Fibroblast of skin of scalp (primary cell): ENCODE measurements at places on chromosomes 6 and 20.

- no peak for DNase-seq
Observed at GRCh38 chr20:35020108-35020928, 64.7 kb downstream of the MYH7B start.

GRCh38 chr6:112680091-112680490, 333.0 kb downstream of the RFPL4B start:
- DNase-seq: peak; percentile 68

- DNase-seq: peak; percentile 94
Observed at GRCh38 chr6:45640081-45640491, 262.4 kb upstream of the SUPT3H start.

GRCh38 chr20:11686820-11687543, 230.7 kb upstream of the BTBD3 start:
- DNase-seq: peak; percentile 24

DNA sequence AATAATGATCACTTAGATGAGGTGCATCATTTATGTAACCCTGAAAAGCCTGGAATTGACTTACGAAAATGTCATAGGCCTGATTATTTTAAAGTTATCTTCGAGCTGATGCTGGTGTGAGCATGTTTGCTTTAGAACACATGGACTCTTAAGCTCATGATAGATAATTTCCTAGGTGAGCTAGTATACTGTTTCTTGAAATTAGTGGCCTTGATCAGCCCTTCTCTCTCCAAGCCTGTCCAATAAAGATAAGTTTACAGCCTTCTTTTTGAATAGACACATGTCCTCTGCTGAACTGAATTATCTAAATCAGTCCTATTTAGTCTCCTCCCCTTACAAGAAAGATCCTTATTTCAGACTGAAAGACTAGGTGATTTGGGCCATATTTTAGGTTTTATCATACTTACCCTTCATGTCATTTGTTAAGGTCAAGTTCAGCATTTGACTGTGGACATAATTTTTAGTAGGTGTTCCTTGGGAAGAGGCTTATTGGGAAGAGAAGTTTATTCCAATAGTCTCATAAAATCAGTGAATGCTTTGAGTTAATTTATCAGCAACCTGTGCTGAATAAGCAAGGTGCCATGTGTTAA, 15.3 kb downstream of the FOXO3 start:
- no peak for DNase-seq

- DNase-seq: peak; percentile 29
Observed at GRCh38 chr6:26411751-26412150, 9.7 kb downstream of the BTN3A1 start.

- DNase-seq: no peak
Observed at GRCh38 chr20:56117350-56117749, 112.0 kb upstream of the CBLN4 start.

DNA sequence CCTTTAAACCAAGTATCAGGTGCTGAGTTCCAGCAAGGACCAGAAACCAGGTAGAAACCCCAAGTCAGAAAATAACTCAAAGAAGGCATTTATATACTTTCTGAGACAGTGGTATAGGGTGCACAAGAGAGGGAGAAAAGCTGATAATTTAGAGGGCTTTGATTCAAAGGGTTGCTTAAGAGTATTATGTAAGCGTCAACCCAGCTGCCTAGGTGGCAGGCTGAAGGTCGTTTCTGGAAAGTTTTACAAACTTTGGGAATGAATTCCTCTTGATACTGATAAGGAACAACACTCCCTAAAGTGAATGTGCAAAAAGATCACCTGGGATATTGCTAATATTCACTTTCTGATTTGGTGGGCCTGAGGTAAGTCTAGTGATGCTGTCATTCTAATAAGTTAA, 800.7 kb downstream of the MAFB start:
- no peak for DNase-seq

DNA sequence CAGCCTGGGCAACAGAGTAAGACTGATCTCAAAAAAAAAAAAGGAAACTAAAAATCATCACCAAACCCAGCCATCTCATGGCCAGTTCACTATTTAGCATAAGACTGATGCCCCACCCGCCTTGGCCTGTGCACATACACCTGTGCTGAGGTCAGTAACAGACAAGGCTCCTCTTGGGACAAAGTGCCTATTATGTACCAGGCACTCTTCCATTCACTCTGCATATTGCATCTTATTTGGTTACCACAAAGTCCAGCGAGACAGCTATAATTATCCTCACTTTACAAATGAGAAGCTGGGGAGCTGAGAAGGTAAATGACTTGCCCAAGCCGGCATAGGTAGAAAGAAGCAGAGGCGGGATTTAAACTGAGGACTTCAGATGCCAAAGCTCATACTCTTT, 3.8 kb downstream of the PTPRT start:
- DNase-seq: no peak
